Daoy (cell line): ENCODE measurements at places on chromosomes 13 and 19. TPM values are rescaled to one million over a fixed set of nuclear protein-coding genes. Genes with fewer than 3 reads are reported as not detected.

DNA sequence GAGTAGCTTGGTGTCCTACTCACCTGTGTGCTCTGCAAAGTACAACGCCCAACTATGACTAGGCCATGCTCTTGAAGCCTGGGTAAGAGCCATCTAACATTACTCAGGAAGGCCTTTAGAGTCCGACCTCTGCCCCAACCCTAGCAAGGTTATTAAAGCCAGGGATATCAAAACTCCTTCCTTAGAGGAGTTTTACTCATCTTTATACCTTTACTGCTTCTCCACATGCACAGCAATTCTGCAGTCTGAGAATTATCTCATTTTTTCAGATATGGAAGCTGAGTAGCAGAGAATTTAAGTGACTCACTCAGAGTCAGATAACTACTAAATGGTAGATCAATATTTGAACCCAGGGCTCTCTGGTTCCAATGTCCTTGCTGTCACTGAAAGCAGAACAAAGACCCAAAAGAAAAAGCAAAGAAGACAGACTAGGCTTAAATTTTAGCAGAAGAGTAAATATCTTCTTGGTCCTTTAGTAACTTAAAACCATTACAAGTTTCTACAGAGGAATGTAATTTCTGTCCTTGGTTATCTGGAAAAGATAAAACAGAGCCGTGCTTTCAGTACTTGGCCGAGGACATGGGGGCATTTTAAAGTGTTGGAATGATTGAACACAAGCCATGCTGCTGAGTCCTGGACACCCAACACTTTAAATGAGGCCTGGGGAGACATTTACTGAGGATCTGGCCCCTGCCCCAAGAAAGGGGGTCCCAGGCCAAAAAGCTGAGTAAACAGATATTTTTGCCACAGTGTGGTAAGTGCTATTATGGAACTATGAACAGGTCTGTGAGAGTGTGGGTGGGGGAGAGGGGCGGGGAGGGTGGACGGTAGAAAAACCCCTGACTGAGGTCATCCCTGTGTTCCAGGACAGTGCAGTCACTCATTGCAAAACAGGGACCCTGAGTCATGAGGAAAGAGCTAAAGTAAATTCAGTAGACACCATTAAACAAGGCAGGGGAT, 18.4 kb upstream of the KPNA3 start:
- peak; percentile 44 for DNase-seq

GRCh38 chr13:79466872-79467271, 14.1 kb upstream of the NDFIP2 start:
- no peak for DNase-seq

DNA sequence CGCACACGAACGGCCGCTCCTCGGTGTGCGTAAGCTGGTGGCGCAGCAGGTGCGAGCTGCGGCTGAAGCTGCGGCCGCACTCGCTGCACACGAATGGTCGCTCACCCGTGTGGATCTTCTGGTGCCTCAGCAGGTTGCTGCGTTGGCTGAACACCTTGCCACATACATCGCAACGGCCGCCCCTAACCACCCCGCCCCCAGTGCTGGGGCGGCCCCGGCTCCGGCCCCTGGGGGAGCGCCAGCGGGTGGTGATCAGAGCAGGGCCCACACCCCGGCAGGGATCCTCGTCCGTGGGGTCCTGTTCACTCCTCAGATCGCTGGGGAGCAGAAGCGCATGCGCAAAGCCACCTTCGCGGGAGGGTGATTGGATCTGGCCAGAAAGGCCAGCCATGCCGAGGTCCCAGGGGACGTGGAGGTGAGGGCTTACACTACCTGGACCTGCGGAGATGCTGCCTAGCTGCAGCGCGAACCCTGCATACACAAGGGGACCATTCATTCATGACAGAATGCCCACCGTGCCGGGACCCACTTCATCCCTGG, 4.7 kb upstream of the UBE2M start:
- no peak for DNase-seq

GRCh38 chr19:49936549-49936948, 7.2 kb upstream of the NUP62 start:
- no peak for DNase-seq

GRCh38 chr19:47694466-47695273, 18.6 kb upstream of the EHD2 start:
- DNase-seq = no peak

GRCh38 chr19:38656171-38656981, 8.9 kb downstream of the ACTN4 start:
- DNase-seq = peak; percentile 37

DNA sequence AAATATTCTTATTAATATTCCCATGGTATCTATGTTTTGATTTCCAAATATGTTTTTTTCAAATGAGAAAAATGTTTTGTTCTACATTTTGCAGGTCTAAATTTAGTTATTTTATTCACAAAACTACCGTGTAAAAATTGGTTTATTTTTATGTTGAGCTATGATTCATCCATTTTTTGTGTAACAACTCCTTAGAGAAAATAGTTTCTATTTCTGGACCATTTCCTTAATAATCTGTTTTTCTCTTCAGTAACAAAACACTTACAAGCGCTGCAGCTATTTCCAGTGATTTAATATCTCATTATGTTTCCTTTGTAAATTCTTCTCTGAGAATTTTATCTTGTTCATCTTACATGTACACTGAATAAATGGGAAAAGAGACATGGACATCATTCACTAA, 550.7 kb upstream of the SLITRK5 start:
- DNase-seq = no peak

DNA sequence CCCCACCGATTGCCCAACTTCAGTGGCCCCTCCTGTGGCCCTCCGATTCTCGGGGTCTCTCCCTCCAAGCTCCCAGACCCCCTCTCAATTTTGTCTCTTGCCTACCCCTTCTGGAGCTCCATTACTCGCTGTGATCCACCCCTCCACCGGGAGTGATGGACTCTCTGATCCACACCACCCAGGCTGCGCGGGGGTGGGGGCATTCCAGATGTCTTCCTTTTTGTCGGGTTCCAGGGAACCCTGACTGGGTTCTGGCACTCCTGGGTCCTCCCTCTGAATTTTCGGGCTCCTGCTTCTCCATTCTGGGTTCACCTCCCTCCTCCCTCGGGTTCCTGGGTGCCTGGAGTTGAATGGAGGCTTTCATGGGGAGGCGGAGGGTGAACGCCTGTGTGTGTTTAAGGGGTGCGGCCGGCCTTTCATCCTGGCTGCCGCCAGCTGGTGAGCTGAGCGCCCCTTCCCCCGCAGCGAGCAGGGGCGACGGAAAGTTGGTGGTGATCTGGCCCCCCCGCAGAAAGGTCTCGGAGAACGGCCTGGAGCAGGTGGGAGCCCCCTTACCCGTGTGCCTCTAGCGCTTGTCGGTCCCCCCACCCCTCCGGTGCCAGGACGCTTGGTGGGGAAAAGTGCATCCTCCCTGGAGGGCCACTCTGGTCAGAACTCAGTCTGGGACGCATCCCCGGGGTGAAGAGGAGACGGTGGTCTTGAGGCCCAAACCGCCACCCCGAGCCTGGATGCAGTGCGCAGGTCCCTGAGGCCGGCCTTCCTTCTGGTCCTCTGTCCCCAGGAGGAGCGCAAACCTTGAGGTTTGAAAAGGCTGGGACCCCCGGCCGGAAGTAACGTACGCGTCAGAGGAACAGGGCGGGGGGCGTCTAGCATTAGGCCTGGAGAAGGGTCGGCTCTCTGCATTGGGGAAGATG, 1.6 kb downstream of the MISP3 start:
- DNase-seq = peak; percentile 26

- no peak for DNase-seq
These were observed 929 bp upstream of the TNFSF13B start for GRCh38 chr13:108268466-108269112.

- DNase-seq = no peak
These were observed 4.6 kb downstream of the PROZ start for GRCh38 chr13:113162783-113163685.

DNA sequence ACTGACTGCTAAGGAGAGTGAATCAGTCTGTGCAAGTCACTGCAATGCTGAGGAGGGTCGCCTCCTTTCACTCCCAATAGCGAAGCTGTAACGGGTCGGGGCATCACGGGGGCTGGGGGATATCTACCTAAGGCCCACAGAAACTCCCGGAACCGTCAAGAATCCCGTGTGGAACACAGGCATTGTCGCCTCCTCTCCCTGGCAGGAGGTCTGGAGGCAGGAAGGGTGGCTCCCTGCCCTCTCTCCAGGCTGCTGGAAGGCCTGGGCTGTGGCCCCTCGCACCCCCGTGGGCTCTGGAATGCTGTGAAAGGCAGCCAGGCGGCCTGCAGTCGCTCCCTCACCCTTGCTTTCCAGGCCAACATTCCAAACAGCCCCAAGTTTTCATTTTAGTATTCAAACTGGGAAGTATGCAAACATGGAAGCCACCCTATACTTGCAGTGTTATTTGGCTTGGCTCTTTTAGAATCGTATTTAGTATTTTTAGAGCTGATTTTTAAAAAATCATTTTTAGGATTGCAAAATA, 109.4 kb downstream of the CRYL1 start:
- DNase-seq = no peak

- no peak for DNase-seq
These were observed 783.4 kb upstream of the ARGLU1 start for GRCh38 chr13:107351305-107351704.

DNA sequence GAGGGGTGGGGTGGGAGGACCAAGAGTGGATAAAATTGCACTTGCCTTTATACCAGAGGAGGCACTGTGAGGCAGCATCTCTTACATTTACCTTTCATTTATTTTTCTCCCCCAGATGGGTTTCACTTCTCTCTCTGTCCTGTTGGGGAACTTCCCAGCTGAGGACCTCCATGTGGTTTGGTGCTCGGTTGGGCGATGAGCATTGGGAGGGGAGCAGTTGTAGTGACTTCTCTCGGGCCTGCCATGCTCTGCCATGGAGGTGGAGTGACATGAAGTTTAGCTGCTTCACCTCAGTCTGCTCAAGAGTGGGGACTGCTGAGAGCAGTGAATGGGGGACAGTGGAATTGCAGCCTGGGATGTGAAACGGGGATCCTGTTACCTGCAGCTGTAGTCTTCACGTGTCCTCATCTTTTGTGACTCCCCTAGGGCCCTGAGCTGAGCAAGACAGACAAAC, 23.1 kb upstream of the CXCL17 start:
- no peak for DNase-seq

- DNase-seq = no peak
These were observed 224.9 kb downstream of the FGF9 start for GRCh38 chr13:21895779-21896178.

- no peak for DNase-seq
These were observed 22.5 kb downstream of the SERP2 start for GRCh38 chr13:44395976-44396694.

GRCh38 chr13:43545317-43545874, 241.4 kb downstream of the ENOX1 start:
- DNase-seq = no peak

GRCh38 chr19:47726467-47726866, 13.2 kb downstream of the EHD2 start:
- peak; percentile 34 for DNase-seq

DNA sequence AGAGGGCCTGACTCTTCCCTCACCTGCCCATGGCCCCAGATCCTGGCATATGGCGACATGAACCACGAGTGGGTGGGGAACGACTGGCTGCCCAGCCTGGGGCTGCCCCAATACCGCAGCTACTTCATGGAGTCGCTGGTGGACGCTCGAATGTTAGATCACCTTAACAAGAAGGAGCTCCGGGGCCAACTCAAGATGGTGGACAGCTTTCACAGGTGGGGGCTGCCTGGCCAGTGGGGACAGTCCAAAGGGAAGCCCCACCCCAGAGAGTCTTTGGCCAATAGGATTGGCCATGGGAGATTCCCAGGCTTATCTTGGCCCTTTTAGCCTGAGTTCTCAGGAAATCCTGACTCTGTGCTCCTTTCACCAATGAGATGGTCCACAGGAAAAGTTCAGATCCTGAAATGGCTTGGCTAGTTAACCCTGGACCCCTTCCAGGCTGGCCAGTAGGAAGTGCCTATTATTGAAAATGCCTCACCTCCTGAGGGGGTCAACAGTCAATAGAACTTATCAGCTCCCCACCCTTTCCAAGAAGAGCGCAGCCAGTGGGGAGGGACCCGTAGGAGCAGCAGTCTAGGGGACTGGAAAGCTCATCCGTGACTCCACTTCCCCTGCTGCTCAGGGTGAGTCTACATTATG, 7.0 kb downstream of the HRC start:
- no peak for DNase-seq

- no peak for DNase-seq
These were observed 11.3 kb downstream of the YJU2 start for GRCh38 chr19:4258181-4258580.

GRCh38 chr13:113616991-113617749, 32.6 kb downstream of the TFDP1 start:
- peak; percentile 17 for DNase-seq

GRCh38 chr19:45973553-45974338, at the start of gene NOVA2:
TSS of gene NOVA2 (minus strand) at chr19:45973865. CDS start at chr19:45973351, 514 bp downstream.
- peak; percentile 93 for DNase-seq

VRK3 gene
- 18.2 and 22.7 TPM in 2 replicates for total RNA-seq

YJEFN3 gene
- 1.4 and 2.7 TPM in 2 replicates for total RNA-seq

C1QTNF9B gene
- total RNA-seq = not detected in 2 replicates

JAK3 gene
- 0.06 and 0.09 TPM in 2 replicates for total RNA-seq

CGB2 gene
- total RNA-seq = 2.2 TPM in 1 of 2 replicates, not detected in the other

TMEM272 gene
- total RNA-seq = not detected in 2 replicates

C19orf33 gene
- total RNA-seq = 2.7 TPM in 1 of 2 replicates, not detected in the other

GPR183 gene
- total RNA-seq = 0.06 TPM in 1 of 2 replicates, not detected in the other

RGCC gene
- total RNA-seq = 7.8 and 10.6 TPM in 2 replicates

ANKRD24 gene
- total RNA-seq = 0.34 and 0.74 TPM in 2 replicates
